Stimulated activated CD4-positive, alpha-beta T cell treated with anti-CD3 and anti-CD28 coated beads, Interleukin-2, amount 100 ng/mL, for 4 hours (primary cell): ENCODE measurements at places on chromosomes 6 and 20.

DNA sequence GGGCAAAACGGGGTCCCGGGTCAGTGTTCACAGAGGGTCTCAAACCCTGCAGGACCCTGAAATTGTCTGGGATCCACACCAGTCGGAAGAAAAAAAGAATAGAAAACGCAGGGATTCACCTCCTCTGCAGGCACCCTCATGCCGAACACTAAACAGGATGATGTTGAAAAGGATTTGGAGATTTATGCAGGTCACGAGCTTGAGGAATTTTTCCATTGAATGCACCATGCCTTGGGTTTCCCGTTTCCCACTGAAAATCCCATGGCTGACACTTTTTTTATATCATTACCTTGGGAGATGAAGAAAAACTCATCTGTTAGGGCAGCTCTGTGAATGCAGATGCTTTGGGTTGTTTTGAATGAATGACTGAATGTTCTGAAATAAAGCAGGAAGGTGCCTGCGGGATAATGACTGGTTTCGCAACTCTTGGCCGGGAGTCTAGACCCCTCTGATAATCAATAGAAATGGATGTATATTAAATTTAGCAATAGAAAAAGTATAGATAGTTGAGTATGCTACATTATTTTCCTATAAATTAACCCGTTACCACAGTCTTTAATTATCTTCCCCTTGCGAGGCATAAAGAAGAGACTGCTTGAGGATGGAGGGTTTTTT is 147.5 kb upstream of the AFDN start:
- no peak for DNase-seq

DNA sequence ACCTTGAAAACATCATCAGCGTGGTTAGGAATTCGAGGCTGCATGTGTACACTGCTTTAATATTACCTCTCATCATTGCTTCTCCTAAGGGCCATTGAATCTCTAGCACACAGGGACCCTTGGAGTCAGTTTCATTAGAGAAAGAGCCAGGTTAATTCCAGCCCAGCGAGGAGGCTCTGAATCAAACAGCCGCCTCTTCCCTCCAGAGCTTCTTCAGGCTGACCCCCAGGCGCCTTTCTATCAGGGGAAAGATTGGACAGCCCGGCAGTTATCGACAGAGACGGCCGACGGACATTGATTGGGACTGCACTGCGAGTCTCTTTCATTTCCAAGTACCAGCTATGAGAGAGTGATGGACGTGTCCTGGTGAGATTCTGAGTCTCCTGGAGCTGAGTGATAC is 159.2 kb downstream of the ANKRD60 start:
- DNase-seq, result no peak

- no peak for DNase-seq
Measured at GRCh38 chr6:117491916-117492315, 9.4 kb downstream of the DCBLD1 start.

- DNase-seq, result no peak
Measured at GRCh38 chr6:35757456-35758123, 18.8 kb upstream of the CLPSL2 start.

GRCh38 chr6:18154507-18155149 is at the start of gene TPMT:
TSS of gene TPMT (minus strand) at chr6:18155077. CDS start at chr6:18149127, 5,950 bp downstream.
- DNase-seq, result no peak

- no peak for DNase-seq
Measured at GRCh38 chr6:143505111-143505510, 6.4 kb downstream of the FUCA2 start.

DNA sequence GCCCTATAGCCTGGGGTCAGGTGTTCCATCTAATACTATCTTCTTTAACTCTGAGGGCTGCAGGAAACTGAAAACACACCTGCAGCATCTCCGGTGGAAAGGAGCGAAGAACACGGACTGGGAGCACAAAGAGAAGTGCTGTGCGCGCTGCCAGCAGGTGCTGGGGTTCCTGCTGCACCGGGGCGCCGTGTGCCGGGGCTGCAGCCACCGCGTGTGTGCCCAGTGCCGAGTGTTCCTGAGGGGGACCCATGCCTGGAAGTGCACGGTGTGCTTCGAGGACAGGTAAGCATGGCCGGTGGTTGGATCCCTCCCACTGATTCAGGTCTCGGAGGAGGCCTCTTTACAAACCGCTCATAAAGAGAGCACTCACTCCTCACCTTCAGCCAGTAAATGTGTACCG is 15.5 kb downstream of the SYTL3 start:
- no peak for DNase-seq

- no peak for DNase-seq
Measured at GRCh38 chr20:15297059-15297875, 959.9 kb upstream of the FLRT3 start.

DNA sequence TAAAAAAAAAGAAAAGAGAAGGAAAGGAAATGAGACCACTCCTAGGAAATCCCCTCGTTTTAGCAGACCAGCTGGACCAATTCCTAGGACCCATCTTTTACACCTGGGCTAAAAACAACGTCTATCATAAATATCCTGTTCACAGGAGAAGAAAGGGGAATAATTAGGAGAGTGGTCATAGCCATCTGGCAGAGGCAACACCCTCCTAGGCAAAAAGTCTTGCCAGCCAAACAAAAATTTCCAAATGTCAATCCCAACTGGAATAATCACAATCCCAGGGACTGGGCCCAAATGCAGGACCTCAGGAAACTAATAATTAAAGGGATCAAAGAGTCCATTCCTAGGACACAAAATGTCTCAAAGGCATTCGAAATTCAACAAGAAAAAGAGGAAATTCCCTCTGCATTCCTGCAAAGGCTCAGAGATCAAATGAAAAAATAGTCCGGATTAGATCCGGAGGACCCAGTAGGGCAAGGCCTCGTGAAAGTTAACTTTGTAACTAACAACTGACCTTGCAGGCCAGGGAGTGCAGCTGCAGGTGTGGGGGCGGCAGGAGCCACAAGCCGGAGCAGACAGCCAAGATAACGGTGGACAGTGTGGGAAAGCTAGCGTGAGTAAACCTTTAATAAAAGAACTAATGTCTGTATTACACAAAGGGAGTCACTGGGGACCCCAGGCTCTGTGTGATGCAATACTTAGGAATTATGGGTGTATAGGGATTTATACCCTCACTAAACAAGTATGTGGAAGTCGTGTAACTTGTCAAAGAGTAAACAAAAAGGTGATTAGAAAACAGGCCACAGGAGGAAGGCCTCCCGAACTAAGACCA is 11.7 kb downstream of the LCA5 start:
- DNase-seq, result no peak

GRCh38 chr6:132568611-132569010 is 1.5 kb upstream of the TAAR6 start:
- DNase-seq, result no peak

GRCh38 chr6:140462453-140463311 is 1088.2 kb upstream of the CITED2 start:
- no peak for DNase-seq

- no peak for DNase-seq
Measured at GRCh38 chr20:60558486-60558885, 600.3 kb downstream of the CDH26 start.

DNA sequence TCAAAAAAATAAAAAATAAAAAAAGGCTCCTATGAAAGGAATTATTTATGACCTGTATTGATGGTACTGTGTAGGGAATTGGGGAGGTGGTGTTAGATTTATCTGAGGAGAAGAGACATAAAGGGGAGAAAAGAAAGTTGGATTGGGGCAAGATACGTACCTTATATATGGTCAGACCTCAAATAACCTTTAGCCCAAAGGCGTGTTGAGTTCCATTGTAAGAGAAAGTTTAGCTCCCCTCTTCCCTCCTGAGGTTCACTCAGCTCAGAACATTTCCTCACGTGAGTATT is 296.9 kb downstream of the ADGB start:
- DNase-seq, result no peak

DNA sequence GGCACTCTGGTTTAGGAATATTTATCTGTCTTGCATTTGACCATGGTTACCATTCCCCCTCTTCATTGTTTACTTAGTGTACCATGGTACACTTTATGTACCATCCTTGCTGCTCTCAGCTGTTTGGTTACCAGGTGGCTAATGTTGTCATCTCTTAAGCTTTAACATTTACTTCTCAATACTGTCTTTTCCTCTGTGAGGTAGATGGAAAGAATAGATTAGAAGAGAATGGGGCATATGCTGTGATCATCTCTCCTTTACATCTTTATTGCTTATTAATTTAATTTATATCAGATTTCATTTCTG is 109.2 kb downstream of the NCOA3 start:
- no peak for DNase-seq

GRCh38 chr20:973785-974194 is 28.3 kb downstream of the RSPO4 start:
- peak; percentile 1 for DNase-seq

- no peak for DNase-seq
Measured at GRCh38 chr6:1810880-1811279, 201.2 kb downstream of the FOXC1 start.

- DNase-seq, result no peak
Measured at GRCh38 chr6:146087386-146087785, 58.5 kb downstream of the GRM1 start.

DNA sequence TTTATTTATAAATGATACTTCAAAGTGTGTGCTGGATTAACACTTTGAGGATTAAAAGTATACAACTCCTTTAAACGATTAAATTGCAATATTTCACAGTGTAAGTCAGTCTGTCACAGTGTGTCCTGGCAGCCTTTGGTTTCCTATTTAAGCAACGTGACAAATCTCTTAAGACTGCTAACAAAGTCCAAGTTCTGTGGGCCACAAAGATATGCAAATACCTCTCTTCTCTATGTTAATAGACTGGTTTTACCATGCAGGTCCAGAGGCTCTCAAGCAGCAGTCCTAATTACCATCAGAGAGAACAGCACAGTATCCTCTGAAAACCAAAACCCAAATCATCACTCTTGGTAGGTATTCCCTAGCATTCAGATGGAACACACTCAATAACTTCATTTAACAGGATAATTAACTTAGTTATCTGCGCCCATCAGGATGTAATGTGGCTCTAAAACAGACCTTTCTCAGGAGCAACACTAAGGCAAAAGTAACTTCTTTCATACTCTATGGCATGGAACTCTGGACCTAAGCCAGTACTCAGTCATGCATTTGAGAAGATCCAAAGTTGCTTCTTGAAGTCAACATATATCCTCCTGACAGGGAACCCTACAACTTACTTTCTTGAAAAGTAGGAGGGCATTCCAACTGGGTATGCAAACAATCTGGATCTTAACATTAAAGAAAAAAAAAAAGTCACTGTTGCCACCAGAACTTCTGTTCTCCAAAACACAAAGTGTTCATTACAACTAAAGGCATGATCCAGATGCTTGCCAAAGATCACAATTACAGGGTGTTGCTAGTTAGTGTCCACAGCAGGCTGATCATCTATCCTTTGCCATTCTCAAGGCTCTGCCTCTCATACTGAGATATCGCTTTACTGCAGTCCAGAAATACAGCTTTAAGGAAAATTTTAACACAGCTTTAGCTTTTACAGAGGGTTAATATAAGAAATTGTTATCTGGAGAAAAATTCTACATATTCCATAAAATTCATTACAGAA is 53.2 kb downstream of the MAN1A1 start:
- DNase-seq, result no peak

DNA sequence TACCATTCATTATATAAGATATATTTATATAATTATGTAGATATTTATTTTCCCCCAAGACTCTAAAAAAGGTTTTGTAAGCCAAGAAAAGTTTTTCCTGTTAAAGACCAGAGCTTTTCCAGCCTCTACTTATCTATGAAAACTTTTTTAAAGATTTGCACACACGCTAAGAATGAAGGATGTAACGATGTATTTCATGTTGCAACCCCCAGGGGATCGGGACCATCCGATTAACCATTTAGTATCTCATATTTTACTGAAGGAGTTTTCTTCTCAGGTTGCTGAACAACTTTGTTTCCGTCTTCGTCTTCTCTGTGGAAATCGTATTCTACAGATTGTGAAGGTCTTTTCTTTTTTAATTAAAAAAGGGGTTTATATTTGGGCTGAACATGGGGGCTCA is 70.0 kb upstream of the SASH1 start:
- no peak for DNase-seq

- DNase-seq, result no peak
Measured at GRCh38 chr6:75855052-75855451, 106.0 kb downstream of the MYO6 start.

GRCh38 chr6:47581591-47581990 is 104.0 kb downstream of the CD2AP start:
- no peak for DNase-seq

- DNase-seq, result no peak
Measured at GRCh38 chr6:2232445-2232844, 13.0 kb downstream of the GMDS start.

GRCh38 chr6:25987845-25988244 is 25.2 kb downstream of the TRIM38 start:
- no peak for DNase-seq

- DNase-seq, result no peak
Measured at GRCh38 chr6:139446768-139447655, 72.6 kb upstream of the CITED2 start.

DNA sequence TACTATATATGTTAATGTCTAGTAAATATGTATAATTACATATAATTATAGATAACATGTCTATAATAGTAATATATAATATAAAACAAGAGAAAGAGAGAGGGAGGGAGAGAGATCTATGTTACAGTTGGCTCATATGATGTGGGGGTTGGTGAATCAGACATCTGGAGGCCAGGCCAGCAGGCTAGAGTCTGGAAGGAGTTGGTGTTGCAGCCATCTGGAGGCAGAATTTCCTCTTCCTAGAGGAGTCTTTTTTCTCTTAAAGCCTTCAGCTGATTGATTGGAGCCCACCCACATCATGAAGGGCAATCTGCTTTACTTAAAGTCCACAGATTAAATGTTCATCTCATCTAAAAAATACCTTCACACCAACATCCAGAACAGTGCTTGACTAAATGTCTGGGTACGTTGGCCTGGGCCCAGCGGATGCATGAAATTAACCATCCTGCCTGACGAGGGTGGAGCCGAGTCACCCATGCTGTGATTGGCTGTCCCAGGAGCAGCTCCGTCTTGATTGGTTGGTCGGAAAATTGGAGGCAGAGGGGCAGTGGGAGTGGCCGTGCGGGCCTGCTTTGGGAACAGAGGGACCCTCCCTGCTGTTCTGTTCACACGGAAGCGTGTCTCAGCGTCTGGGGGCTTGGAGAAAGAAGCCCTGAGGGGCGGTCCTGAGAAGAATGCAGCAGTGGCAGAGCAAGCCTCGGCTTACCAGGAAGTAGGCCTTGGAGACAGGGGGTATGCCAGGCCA is 392.4 kb downstream of the QKI start:
- no peak for DNase-seq

DNA sequence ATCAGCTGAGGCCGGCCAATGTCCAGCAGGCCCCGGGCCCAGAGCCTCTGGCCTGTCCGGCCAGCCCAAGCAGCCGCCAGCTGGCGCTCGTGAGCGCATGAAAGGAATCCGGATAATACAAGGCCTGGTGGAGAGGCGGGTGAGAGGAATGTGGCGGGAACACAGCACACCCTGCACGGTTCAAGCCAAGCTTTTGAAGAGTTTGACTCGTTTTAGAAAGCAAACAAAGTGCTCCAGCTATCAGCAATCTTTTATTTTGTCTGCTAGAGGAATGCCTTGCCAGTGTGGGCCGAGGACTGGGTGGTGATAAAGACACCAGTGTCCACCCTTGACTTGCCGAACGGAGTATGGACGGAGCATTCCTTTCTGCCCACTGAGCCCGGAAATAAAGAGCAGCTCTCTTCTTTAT is 9.3 kb upstream of the NEDD9 start:
- DNase-seq, result no peak
